Ureter (tissue), 1 donor: ENCODE measurements at places on chromosomes 2 and 18.

DNA sequence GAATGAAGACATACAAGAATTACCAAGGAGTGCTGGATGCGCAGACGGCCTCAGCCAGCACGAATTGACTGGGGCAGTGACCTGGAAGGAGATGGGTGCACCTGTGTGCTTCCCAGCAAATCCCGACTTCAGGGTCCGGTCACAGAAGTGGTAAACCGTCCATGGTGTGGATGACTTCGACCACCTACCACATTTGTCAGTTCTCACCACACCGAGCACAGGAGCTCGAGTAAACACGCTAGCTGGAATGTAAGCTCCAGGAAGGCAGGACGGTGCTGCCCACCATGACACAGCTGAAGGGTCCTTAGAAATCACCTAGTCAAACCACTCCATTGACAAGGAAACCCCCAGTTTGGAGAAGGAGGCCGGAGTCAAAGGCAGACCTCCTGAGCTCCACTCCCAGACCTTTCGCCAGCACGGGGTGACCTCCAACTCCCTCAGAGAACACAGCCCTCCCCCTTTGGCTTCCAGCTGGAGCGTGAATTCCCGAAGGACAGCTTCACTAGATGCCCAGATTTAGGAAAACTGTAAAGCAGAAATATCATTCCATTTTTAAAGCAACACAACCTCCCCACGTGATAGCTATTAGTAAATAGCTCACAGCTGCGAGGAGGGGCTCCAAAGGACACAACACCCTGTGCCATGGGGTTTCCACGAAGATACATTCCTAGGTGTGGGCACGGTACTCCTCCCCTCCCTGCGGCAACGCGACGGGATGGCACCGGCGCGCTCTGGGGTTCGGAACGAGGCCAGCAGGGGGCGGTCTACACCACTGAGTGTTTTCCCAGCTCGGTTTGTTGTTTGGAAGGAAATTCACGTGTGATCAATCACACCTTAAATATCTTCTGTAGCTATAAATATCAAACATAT, 34.1 kb upstream of the GNAL start:
- peak; percentile 60 for DNase-seq

- DNase-seq: no peak
Observed at GRCh38 chr2:167253025-167253424, 364.7 kb downstream of the XIRP2 start.

GRCh38 chr2:138428710-138429440, 72.7 kb upstream of the SPOPL start:
- no peak for DNase-seq

DNA sequence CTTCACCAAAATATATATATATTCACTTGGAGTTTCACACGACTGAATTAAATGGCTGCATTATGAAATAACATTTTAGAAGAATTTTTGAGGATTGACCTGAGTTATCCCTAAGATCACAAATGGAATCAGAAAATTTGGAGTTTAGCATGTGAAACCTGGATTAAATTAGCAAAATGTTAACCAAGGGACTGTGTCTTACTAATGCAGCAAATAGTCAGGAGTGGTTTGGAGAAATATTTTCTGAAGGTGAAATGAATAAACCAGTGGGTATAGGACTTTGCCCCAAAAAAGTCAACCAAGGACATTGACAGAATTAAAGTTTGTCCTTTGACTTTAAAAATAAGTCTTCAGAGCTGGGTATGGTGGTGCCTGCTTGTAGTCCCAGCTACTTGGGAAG, 111.2 kb downstream of the PRPF40A start:
- no peak for DNase-seq

GRCh38 chr2:111221701-111222100, 101.0 kb downstream of the BCL2L11 start:
- no peak for DNase-seq

GRCh38 chr2:220246386-220246785, 619.0 kb downstream of the SLC4A3 start:
- DNase-seq: no peak

DNA sequence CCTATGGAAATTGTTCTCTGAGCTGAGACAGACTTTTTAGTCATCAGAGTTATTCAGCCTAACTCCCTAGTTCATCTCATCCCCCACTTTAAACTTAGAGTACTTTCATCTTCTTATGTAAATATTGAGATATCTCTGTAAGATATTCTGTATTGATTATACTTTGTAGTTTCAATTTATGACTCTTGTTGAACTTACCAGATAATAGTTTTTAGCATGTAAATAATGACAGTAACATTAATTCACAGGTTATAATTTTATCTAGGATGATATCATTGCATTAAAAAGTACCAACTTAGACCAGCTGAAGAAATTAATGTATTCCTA, 14.8 kb upstream of the EIF2AK2 start:
- no peak for DNase-seq

DNA sequence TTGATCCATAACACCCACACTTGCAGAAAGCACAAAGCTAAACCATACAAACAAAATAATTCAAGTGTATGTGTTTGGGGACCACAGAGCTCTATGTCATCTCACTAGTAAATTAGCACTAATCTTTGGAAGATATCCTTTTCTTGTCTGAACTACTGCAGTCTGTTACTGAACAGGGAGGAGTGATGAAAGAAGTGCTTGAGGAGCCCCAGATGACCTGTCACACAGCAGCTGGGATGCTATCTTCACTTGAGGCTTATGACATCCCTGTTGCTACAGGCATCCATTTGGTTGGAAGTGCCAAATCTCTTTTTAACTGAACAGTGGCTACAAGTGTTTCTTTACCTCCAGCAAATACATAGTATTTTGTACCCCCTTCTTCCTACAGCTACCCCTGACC, 386.3 kb upstream of the CHAC2 start:
- DNase-seq: no peak

- no peak for DNase-seq
Observed at GRCh38 chr2:40168546-40168945, 283.3 kb downstream of the SLC8A1 start.

DNA sequence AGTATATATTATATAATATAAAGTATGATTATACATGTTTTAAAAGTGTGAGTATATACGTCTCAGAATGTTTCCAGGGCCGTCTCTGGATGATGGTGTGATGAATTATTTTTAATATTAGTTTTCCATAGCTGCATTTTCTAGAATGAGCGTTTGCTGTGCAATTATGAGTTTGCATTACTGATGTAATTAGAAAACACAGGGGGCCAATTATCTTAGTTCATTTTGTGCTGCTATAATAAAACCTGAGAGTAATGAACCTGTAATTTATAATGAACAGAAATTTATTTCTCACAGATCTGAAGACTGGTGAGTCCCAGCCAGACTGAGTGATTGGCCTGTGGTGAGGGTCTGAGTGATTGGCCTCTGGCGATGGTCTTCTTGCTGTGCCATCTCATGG, 4.0 kb upstream of the HJURP start:
- DNase-seq: no peak

DNA sequence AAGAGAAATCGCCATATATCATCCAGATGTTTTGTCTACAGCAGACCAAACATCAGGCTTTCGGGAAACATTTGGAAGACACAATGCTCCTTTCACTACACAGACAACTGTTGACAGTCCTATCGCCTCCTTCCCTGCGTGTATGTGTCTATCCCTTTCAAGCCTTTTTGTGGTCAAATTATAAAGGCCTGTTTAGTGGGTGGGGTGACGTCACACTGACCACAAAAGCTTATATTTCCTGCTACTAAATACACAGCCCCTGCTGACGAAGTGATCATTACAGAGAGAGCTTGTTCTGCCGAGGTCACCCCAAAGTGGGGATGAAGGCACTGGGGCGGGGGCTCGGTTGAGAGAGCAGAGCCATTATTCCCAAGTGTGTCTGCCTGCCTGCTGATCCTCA, 302.7 kb upstream of the TNP1 start:
- DNase-seq: no peak

DNA sequence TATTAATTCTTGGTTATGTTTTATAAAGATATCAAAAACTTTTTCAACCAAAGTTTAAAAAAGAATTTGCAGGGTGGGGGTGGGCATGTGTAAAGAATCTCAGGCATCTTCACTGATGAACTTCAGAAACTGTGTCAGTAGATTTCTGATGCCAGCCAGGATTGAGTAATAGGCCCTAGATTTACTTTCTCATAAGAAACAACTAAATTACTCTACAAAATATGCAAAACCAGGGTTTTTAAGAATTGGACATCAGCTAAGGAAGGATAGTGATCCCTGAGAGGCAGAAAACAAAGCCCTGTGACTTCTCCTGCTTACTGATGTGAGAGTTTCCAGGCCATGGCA, 11.9 kb upstream of the IL1R1 start:
- no peak for DNase-seq

DNA sequence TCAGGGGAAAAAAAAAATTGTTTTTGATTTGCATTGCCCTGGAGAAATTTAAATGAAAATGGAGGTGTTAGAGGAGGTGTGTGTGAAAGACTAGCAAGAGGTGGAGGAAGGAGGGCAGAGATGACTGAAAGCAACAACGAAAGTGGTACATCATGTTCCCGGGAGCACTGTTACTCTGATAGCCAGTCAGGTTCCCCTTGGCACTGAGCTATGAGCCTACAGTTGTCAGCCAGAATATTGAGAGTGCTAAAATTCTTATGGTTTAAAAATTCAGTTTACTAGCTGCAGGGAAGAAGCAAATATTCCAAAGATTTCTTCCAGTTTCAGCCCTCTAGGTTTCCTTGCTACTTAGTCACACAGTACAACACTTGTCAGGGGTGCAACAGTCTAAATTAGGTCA, 366.7 kb upstream of the DLGAP1 start:
- no peak for DNase-seq

DNA sequence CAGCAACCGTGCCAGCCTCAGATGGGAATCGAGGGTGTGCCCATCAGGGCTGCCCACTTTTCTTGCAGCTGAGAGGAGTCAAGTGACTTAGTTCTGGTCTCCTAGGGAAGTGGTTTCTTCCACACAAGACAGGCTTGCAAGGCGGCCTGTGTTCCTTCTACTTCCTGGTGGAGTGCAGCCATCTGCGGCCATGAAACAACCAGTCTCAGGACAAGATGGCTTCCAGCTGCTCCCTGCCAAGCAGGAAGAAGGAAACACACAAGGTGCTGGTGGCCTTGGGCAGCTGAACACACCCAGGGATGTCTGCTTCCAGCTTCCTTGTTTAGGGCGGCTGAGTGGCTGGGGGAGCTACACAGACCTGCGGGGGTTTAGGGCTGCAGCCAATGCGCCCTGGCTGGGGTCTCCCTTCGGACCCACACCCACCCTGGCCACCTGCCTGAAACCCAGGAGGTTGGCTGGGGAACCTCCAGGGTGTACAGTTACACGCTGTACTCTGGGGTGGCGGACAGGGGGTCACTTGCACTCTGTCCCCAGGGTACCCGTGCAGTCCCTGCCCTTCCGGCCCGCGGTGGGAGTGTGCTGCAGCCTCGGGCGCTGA, 34.7 kb downstream of the PTPN18 start:
- DNase-seq: peak; percentile 66

DNA sequence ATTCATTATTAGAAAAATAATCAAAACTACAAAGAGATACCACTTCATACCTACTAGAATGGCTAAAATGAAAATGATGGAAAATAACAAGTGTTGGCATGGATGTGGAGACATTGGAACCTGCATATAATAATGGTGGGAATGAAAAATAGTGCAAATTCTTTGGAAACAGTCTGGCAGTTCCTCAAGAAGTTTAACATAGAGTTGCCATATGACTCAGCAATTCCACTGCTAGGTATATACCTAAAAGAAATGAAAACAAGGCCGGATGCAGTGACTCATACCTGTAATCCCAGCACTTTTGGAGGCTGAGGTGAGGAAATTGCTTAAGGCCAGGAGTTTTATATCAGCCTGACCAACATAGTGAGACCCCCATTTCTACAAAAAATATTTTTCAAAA, 41.6 kb upstream of the ACYP2 start:
- no peak for DNase-seq
